Naive B cell (primary cell): ENCODE measurements at places on chromosomes 7 and 10. TPM values are rescaled to one million over a fixed set of nuclear protein-coding genes. Genes with fewer than 3 reads are reported as not detected.

Gene TMEM184A
- polyA plus RNA-seq = 0.16 TPM

Gene PDE6C
- polyA plus RNA-seq = not detected

Gene FAM221A
- 3.4 TPM for polyA plus RNA-seq

Gene OR2A1
- polyA plus RNA-seq = 1.5 TPM

Gene ACSM6
- polyA plus RNA-seq = not detected

Gene PRKCQ
- 0.35 TPM for polyA plus RNA-seq

Gene BMPR1A
- polyA plus RNA-seq = 1.2 TPM

Gene HOXA4
- not detected for polyA plus RNA-seq

Gene NPTX2
- polyA plus RNA-seq = not detected

Gene CCDC146
- 0.13 TPM for polyA plus RNA-seq

Gene SLC29A3
- polyA plus RNA-seq = 4.3 TPM
